ENCODE measurements at places on chromosomes 4 and X.

- DNase-seq = no peak
These were observed 242.5 kb downstream of the OPHN1 start for GRCh38 chrX:68190799-68191198.

DNA sequence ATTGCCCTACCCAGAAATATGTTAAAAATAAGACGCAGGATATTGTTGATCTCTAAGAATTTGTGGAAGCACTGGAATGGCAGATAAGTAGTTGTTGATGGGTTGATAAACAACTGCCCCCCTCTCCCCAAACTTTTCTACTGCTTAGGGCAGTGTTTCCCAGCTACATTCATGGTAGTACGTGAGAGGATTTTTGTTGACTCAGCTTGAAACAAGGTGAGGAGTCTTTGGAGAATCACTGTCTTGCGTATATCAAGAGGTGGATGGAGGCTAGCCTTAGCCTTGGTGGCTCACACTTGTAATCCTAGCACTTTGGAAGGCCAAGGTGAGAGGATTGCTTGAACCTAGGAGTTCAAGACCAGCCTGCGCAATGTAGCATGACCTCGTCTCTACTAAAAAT is 5.7 kb downstream of the ENOPH1 start:
- DNase-seq = no peak

DNA sequence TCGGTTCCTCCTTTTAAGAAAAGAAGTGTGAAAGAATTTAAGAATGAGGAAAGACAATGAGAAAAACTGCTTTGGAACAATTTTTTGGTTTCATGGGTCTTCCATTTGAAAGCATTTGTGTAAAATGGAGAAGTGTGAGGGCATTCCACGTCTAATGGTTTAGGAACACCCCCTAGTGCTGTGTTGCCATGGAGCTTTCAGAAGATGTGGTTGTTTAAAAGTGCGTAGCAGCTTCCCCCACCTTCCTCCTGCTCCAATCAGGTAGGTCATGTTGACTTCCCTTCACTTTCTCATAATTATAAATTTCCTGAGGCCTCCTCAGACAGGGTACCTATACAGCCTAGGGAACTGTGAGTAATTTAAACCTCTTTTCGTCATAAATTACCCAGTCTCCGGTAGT is 50.0 kb downstream of the UGT2B10 start:
- DNase-seq = no peak

DNA sequence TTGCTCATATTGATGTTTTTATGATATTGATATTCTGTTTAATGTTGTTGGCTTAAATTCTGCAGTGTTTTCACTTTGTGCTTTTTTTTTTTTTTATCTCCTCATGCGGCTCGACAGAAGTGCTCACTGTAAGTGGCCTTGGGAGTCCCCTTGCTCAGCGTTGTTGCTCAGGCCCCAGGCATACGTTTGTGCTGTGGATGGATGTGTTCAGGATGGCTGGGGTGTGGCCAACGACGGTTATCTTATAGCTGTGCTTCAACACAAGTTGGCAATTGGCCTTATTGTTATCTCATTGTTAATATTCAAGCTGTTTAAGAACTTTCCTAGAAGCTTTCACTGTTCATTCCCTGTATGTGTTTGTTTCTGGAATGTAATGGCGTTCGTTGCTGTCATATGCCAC is 36.4 kb upstream of the CLCN4 start:
- DNase-seq = no peak

DNA sequence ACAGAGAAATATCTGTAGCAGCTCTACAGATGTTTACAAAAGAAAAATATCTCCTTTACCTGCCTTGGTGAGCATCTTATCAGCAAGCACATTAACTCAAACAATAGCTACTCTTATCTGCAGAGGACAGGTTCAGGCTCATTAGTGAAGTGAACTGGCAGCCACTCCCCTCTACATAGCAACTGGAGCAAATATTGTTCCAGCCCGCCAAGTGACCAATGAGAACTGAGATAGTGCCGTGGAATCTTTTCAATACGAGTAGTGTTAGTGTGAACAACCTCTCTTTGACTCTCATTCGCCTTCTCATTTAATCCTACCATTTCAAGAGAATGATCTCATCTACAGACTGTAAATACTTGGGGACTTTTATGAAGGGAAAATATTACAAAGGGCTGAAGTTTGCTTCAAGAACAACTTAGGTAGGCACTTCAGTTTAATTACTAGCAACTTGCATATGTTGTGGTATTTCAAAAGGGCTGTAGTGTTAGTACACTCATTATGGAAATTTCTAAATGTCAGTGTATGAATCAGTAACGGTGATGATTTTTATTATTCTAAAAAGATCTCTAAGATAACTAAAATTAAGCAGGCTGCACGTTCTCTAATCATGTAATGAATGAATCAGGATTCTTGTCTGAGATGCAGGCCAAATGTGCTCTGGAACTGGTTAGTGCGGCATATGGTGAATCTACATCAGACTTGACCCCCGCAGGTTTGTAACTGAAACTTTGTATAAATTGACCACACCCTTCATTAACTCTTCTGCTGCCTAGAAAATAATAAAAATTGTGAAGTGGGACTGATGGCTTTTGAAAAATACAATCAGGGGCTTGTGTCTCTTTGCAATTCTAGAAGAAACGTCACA is 72.4 kb downstream of the PALLD start:
- no peak for DNase-seq

DNA sequence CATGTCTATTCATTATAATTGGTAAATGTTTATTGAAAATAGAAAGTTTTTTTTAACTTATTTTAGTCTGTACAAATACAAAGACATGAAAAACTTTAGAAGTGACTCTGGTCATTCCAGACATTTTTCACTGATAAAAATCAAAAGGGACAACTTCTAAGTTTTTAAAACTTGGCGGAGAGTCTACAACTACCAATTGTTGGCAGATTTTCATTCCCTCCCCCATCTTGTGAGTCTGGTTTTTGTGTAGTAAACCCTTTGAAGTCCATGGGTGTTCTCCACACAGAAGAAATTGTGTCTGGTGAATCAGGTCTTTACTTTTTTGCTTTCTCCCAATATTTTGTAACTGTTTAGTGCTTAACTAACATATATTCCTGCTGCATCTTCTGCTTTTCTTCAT is 336.5 kb downstream of the PDGFC start:
- no peak for DNase-seq

- no peak for DNase-seq
These were observed 56.6 kb downstream of the PDLIM5 start for GRCh38 chr4:94508296-94508695.

- DNase-seq = no peak
These were observed 12.0 kb downstream of the CCKAR start for GRCh38 chr4:26478330-26478729.

DNA sequence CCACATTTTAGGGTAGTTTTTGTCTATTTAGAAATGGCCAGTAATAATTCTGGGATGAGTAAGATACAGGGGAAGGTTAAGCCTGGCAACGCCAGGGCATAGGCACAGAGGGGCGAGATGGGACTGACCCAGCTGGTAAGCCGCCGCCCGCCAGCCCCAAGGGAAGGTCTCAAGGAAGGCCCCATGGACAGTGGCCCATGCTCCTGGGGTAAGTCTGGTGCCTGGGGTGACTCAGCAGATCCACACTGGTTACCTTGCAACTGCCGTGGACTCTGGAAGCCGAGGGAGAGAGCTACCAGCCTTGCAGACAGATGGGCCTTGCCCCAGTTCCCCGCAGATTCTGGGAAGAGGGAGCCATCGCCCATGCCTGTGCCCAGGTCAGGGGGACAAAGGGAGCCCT is 179.4 kb downstream of the AFAP1 start:
- DNase-seq = no peak

- no peak for DNase-seq
These were observed 193.6 kb downstream of the SOWAHB start for GRCh38 chr4:76704133-76704881.

- DNase-seq = no peak
These were observed 45.9 kb downstream of the LGI2 start for GRCh38 chr4:24984602-24985532.

- DNase-seq = no peak
These were observed 97.7 kb downstream of the DDX60 start for GRCh38 chr4:168220893-168221292.

- DNase-seq = no peak
These were observed 3.1 kb upstream of the SOX3 start for GRCh38 chrX:140507982-140508305.

DNA sequence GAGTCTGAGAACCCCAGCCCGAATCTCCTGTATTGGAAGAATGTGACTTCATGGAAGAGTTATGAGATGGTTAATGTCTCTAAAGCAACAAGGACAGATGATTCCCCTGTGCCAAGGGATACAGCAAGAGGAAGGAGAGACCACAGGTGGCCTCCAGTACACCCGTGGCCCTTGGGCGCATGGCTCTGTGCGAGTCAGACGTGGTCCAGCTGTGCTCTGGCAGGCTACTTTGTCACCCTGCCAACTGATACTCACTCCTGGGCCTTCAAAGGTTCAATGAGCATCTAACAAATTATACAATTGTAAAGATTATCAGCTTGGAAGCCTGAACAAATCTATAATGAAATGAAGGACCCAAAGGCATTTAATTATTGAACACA is 71.7 kb downstream of the NYX start:
- no peak for DNase-seq

GRCh38 chr4:89468602-89469001 is 161.0 kb upstream of the GPRIN3 start:
- no peak for DNase-seq

DNA sequence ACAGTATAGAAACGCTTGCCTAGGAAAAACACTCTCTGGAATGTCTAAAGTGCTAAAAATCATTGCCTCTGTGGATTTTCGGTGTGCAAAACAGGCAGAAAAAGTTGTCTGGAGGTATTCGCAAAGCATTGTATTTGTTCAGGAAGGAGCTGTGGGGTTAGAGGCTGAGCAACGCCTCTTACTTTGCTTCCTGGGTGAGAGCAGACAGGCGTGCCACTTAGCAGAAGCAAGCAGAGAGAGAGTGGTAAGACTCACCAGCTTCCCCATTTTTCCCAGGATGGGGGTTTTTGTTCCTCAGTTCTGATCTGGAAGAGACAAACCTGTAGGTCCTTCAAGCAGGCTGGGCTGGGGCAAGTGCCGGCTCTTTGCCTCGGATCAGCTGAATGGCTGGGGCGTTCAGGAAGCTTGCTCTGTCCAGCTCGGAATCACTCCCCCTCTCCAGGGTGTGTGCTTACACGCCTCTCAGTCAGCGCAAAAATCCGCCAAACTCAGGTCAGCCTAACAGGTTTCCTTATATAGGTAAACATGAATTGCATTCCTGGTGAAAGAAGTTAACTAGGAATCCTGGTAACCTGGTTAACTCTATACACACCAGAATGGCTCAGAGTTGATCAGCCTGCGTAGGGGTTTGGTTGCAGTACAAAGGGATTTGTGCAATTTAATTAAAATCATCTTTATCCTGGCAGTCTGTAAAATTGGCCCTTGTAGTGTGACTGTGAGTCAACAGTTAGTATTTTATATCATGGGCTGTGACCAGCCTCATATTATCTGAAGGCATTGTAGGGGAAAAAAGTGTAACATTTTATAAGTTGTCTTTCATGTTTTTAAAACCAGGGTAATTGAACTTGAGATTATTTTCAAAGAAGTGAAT is 213.1 kb upstream of the MID1 start:
- DNase-seq = no peak

DNA sequence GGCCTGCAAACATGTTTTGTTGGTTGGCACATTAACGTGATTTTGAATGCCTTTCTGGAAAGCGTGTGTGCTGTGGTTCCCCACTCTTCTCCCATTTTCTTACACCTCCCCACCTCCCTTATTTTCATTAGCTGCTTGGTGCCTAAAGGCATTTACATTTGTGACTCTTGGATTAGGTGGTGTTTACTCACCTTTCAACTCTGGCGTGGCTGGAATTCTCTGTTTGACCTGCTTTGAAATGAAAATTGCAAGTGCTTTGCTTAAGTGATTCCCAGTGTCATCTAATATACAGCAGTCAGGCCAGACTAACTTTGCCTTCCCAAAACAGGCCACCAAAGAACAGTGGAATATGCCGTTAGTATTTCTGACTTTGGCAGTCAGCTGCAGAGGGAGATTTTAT is 80.5 kb downstream of the NHSL2 start:
- DNase-seq = no peak

DNA sequence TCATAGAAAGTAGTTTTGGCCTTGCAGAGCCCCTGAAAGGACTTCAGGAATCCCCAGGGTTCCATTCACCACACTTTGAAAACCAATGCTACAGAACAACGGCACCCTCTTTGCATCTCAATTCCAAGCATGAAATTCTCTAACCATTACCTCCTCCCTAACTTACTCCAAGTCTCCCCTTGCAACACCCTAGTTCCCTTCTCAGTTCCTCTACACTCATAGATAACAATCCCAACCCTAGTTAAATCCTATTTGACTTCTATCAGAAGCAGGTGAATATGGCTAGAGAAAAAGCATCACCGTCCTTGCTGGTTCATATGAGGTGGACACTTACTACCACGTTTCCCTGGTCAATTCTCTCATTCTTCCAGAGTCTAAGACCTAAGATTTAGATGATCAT is 2.4 kb downstream of the RCHY1 start:
- DNase-seq = no peak

GRCh38 chr4:138540056-138540800 is 298.1 kb upstream of the SLC7A11 start:
- no peak for DNase-seq

DNA sequence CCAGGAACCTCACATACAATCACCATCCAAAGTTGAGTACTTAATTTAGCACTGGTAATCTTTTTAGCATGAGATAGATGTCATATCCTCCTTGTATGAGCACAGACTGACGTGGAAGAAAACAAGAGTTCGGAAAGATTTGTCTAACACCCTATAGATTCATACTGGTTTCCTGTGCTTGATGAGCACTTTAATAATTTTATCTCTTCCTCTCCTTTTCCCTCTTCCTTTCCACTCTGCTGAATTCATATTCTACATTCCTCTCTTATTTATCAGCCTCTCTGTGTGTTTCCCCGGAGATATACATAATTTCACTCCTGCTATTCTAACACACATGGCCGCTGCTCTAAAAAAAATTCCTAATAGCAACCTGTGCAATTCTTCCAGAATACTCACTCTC is 273.9 kb downstream of the AFF2 start:
- DNase-seq = no peak

GRCh38 chr4:73080789-73081188 is 11.3 kb upstream of the COX18 start:
- no peak for DNase-seq

DNA sequence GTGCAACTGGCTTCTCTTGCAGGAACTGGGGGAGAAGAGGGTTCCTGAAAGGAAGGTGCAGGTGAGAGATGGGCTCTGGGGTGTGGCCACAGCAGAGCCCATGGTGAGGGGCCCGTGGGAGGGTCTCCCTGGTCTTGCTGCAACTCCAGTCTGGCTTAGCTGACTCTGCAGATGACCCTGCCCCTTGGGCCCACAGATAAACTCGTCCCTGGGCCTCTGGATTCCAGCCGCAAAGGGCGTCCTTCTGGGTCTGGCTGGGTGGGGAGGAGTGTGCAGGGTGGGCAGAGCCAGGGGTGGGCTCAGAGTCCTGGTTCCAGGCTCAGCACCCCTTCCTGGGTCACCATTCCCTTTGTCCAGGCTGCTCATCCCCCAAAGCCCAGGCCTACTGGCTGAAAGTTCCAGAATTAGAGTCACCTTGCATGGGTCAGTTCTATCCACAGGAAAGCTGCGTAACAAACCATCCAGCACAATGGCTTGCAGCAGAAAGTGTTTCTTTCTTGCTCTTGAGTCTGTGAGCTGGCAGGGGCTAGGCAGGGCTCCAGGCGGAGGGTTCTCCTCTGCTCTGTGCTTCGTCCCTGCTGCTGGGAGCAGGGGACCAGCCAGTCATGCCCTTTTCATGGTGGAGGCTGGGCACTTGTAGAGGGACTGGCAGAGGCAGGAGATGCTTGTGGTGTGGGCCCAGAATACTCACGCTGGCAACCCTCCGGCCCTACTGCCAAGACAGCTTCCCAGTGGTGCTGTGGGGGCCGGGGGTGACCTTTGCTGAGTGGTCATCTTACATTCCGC is 43.5 kb upstream of the ADRA2C start:
- no peak for DNase-seq

All from T-helper 2 cell (primary cell).